ENCODE measurements at places on chromosomes 12 and 14.

DNA sequence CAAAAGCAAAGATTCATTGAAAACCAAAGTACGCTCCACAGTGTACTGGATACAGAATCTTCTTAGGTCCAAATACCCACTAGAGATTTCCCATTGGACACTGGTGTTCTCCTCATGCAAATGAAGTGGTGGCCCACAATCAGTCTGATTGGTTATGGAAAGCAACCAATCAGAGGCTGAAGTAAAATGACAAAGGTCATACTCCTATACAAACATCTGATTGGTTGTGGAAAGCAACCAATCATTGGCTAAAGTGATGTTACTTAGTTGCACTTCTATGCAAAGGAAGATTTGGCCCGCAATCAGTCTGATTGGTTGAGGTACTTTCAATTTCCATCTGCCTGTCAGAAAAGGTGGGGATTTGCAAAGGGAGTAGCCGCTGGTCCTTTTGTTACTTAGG lies 1.3 kb upstream of the WASHC3 start:
- no peak for DNase-seq

GRCh38 chr12:33605757-33606156 lies 166.1 kb upstream of the SYT10 start:
- DNase-seq: peak; percentile 17

DNA sequence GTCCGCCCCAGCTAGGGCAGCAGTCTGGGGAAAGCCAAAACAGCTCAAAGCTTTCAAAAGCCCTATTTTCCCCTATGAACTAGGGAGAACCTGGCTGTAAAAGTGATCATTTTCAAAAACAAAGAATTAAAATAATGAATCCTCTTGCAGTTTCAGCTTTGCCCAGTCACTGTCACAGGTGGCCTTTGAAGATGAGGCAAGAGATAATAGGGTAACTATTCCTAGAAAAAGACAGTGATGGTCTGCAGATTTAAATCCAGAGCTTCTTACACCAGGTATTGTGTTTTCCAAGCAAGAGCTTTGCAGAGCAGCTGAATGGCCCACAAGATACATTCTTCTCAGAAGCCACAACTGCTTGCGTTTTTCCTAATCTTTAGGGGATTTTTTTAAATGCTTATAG lies 80.2 kb upstream of the NUDT4 start:
- no peak for DNase-seq

GRCh38 chr14:53620890-53621289 lies 335.7 kb downstream of the BMP4 start:
- no peak for DNase-seq

DNA sequence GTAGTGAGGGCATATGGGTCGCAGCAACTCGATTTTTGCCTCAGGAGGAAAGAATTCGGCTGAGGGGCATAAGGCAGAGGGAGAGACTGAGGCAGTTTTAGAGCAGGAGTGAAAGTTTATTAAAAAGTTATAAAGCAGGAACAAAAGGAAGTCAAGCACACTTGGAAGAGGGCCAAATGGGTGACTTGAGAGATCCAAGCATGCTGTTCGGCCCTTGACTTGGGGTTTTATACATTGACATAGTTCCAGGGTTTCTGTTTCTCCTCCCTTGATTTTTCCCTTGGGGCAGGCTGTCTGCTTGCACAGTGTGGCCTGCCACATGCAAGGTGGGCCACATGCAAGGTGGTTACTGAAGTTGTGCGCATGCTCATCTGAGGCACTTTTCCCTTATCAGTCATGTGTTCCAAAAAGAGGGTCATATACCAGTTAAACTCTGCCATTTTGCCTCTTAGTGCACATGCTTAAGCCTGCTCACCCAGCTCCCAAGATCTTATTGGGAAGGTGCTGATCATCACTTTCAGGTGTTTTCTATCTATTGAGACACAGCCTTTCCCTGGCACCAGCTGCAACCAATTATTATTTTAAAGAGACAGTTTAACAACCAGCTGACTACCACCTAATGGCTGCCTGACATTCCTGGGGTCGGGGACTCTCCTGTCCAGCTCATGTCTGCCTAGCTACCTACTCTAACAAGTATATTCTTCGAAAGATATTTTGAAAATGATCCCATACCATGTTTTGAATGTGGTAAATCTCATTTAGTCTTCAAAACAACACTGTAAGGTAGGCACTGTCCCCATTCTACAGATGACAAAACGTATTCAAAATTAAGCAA lies 19.9 kb downstream of the PTGER2 start:
- no peak for DNase-seq

DNA sequence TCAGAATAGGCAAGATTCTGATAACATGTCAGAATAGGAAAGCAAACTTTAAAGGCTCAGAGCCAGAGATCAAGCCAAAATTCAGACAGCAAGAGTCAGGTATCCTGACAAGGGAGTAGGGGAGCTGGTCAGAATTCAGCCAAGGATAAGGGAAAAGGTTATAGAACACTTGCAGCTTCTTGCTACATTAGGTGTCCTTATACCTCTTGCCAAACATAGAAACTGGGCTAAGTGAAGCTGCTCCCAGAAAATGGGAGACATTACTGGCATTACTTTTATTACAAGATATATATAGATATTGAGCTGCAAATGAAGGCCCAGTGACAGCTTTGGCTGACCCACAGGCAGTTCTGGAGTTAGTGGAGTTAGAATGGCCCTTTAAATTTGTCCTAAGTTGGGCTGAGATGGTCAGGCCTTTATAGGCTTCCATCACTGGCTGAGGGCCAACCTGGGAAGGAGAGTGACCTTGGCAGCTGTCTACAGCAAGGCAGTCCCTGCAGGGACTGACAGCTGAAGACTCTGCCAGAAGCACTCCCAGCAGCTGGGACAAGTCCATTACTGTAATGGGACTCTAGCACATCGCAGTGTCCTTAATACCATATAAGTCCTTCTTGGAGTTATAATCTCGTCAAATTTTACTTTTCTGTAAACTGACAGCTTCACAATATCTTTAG lies 83.0 kb downstream of the LRRC9 start:
- no peak for DNase-seq

GRCh38 chr12:124493809-124494750 lies 73.3 kb downstream of the NCOR2 start:
- DNase-seq: no peak

GRCh38 chr14:38762845-38763244 lies 340.2 kb downstream of the SEC23A start:
- no peak for DNase-seq

- no peak for DNase-seq
These were observed 153.0 kb downstream of the MYRFL start for GRCh38 chr12:69978020-69978419.

GRCh38 chr12:55727643-55728185 lies 1.1 kb downstream of the CD63 start:
- no peak for DNase-seq

DNA sequence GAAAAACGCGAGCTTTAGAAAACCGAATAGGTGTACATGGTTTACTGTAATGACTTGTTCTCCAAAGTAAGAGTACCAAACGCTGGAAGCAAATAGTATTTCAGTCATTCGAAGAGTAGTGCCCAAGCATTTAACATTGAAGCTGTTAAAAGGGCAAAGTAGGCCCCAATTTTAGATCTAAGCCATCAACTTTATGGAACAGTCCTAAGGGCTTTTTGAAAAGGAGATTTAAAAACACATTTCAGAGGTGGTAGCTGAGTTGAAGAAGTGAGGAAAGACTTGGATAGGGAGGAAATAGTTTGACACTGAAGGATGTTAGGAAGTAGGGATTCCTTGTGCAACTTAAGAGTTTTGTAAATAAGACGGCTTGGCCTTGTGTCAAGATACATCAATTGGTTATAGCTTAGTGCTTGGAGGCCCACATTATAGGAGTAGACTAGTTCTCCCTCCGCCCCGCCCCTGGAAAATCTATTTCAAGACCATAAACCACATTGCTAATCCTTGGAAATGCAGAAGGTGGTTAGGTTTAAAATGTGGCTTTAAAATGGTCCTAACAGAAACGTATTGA lies 783 bp upstream of the TUBA1B start:
- DNase-seq: no peak

DNA sequence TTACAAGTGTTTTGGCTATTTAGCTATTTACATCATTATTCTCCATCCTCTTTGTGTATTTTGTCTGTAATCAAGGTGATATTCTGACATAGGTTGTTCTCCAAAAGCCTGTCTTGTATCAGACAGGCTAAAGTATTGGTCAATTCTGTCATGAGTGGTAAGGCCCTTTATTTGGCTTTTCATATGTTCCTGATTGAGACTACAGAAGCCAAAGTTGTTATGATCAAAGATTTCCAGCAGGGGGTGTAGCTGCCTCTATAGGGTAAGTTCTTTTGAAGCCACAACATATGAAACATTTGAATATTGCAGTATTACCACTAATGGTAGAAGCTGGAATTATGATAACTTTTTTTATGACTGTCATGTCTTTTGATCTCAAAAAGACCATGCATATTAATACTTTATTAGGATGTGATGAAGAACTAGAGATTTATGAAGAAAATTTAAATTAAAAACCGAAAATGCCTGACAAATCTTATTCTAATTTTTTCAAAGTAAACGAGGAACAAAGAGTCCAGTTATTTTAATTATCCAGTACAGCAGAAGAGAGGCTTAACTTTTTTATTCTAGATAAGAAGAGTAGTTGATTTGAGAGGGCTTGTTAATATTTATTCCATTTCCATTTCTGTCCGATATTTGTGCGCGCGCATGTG lies 3.4 kb upstream of the ARHGAP5 start:
- peak; percentile 74 for DNase-seq

DNA sequence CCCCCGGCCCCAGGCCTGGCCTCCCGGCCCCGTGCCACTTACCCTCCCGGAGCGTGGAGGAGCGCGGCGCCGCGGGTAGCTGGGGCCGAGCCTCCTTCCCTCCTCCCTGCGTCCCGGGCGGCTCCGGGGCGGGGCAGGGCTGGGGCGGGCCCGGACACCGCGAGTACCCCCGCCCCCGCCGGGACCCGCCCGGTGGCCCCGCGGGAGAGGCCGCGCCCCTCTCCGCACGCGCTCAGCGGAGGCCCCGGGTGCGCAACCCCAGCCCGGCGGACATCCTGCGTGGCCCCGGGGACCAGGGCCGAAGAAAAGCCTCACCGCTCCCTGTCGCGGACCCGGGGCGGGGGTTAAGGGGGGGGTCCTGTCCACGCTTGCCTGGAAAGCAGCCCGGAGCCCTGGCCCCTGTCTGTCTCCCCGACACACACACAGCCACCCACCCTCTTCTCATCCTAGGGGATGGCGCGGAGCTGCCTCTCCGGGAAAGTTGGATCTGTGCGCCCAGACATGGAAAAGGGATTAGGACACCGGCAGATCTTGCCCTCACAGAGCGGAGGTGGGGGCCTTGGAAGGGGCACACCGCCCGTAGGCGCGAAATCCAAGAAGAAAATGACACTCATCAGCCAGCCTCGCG lies at the start of gene SYNE3:
Gene SYNE3, minus strand, starts transcription at position 97 of the 628 bp plus-strand sequence. CDS start 40,829 bp downstream, outside the sequence.
- peak; percentile 26 for DNase-seq

- no peak for DNase-seq
These were observed 1.4 kb upstream of the PDE3A start for GRCh38 chr12:20366776-20367409.

DNA sequence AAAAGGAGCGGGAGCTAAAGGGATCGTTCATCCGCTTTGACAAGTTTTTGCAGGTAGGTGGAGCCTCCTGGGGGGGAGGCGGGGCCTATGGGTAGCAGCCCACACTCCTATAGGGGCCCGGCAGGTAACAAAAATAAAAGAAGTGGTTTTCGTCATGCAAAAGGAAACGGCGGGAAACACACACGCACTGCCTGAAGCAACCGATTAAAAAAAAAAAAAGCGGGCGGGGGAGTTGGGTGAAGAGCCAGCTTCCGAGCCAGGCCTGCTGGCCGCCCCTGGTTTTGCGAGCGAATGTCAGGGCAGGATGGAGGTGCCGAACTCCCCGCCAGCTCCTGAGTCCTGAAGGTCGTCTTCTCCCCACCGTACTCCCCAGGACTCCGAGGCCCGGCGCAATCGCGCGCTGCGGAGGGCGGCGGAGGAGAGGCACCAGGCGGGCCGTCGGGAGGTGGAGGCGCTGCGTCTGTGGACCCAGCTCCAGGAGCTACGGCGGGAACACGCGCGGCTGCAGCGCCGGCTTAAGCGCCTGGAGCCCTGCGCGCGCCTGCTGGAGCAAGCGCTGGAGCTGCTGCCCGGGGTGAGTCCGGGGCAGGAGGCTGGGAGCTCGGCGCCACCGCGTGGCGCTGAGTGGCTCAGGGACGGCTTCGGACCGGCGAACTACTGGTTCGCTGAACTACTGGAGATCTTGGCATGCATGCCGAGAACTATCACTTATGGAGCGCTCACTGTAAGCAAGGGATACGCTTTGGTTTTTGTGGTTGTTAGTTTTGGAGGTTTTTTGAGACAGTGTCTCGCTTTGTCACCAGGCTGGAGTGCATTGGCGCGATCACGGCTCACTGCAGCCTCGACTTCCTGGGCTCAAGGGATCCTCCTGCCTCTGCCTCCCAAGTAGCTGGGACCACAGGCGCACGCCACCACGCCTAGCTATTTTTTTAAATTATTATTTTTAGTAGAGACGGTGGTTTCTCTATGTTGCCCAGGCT lies 3.6 kb downstream of the CFAP73 start:
- peak; percentile 54 for DNase-seq

GRCh38 chr14:20333494-20333841 lies 389 bp upstream of the CCNB1IP1 start:
- DNase-seq: no peak

- DNase-seq: no peak
These were observed 48.7 kb downstream of the ST8SIA1 start for GRCh38 chr12:22285846-22286245.

DNA sequence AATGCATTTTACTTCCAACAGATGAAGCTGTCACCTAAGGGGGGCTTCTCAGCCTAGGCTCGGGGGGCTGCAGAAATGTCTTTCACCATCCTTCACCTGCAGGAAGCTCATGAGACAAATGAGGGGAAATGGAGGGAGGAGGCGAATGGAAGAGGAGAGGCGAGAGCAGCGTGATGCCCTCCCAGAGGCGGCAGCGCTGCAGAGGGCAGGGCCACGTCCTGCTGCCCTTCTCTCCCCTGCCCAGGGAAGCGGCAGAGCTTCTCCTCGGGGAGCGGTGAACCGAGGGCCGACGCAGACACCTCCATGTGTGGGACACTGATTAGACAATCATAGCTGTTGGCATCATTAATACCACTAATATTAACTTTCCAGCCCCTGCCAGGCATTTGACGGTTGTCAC lies 78.3 kb downstream of the SERPINA3 start:
- no peak for DNase-seq

DNA sequence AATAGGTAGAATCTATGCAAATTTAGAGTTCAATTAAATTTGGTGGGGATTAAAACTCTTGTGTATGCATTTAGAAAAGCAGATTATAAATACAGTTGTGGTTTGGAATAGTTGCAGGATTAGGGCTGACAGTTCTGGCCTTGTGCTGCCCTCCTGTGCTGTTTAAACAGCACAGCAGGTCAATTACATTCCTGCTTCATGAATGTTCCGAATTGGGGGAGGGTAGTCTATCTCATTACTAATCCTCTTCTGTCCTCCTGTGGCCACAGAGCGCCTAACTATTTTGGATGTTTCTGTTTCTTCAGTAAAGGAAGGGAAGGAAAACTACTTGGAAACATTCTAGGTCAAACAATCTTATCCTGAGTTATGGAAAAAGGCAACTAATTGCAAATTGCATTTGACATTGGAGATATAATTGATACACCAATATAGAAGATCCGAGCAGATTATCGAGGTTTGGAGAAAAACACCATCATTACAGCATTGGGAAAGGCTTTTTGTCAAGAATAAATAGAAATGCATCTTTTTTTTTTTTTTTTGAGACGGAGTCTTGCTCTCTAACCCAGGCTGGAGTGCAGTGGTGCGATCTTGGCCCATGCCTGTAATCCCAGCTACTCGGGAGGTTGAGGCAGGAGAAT lies 8.7 kb upstream of the GPR19 start:
- DNase-seq: peak; percentile 84

- no peak for DNase-seq
These were observed 147.8 kb downstream of the ATXN7L3B start for GRCh38 chr12:74685385-74685784.

GRCh38 chr14:92591346-92591745 lies 77.8 kb downstream of the RIN3 start:
- no peak for DNase-seq

All from NCI-H1436 (cell line).